ENCODE measurements at places on chromosomes 16 and 17.

DNA sequence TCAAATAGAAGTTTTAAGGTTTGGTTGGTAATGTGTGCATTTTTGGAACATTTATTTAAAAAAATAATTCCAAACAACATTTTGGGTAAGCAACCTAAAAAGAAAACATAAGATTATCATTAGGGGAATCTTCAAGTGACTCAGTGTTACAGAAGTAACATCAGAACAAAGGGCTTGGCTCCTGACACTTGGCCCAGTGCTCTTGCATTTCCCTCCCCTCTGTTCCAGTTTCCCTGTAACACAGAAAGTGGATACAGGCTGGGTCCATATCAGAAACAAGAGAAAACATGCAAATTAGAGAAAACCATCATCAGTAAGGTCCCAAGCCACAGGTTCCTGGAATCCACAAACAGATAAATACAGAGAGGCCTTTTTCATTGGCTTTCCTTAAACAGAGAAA, 40.1 kb downstream of the SKAP1 start:
- DNase-seq, result no peak

- no peak for DNase-seq
These were observed 193.6 kb downstream of the CDH8 start for GRCh38 chr16:61842666-61843065.

GRCh38 chr16:76729525-76729924, 452.3 kb downstream of the CNTNAP4 start:
- DNase-seq, result no peak

DNA sequence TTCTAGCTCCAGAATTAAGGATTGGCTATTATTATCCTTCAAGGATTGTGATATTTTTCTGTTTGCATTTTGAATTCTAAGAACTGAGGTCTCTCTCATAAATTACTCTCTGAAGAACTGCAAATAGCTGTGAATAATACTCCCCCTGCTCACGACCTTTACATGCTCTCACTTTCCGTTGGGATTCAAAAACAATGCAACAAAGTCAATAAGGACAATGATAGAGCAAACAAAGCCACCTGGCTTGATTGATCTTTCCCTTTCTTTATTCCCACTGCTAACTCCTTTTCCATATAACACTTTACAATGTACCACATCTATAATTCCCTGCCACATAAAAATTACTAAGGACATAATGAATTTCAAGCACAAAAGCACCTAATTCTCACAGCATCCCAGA, 523.0 kb upstream of the CA10 start:
- no peak for DNase-seq

DNA sequence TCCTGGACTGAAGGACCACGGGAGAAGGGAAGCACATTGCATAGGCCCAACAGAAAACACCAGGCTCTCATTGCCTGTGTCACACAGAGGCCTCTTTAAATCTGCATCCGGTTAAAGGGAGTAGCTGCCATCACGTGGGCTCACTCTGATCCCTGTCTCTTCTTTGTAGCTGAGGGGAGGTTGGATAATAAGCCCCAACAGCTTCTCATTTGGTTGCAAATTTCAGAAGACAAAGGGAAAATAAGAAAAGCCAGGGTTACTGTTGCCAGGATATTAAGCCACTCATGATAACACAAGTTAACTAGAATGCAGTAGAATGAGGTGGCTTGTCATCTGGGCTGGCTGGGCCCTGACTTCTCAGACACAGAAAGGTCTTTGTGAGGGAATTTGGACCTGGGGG, 325.1 kb upstream of the ERCC4 start:
- no peak for DNase-seq

GRCh38 chr17:917391-917811, 62.2 kb downstream of the NXN start:
- no peak for DNase-seq

GRCh38 chr17:80026359-80027042, 9.2 kb downstream of the TBC1D16 start:
- DNase-seq, result peak; percentile 18

- DNase-seq, result no peak
These were observed 26.5 kb downstream of the SREBF1 start for GRCh38 chr17:17810084-17810894.
